Activated naive CD4-positive, alpha-beta T cell treated with anti-CD3 and anti-CD28 coated beads for 36 hours (primary cell): ENCODE measurements at places on chromosomes 2 and 18.

DNA sequence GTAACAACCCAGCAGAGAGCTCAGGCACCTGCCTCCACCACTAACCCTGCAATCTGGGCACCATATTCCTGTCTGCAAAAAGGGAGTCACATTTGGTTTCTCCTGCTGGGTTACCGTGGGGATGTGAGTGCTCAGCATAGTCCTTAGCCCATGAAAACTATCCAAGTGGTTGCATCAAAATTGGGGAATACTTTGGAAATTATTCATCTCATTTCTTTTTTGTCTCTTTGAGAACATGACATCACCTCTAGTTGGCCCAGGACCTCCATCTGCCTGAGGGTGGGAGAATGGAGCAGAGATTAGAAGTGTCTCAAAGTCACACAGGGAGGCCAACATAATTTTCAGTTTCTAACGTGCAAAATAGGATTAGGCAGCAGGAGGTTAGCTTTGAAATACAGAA, 19.3 kb upstream of the SPP2 start:
- no peak for DNase-seq

GRCh38 chr18:10128921-10129501, 215.2 kb downstream of the VAPA start:
- DNase-seq, result no peak

- DNase-seq, result no peak
These were observed 72.0 kb upstream of the AFF3 start for GRCh38 chr2:100214265-100214971.

- DNase-seq, result no peak
These were observed 475.6 kb upstream of the ZEB2 start for GRCh38 chr2:144995482-144995881.

DNA sequence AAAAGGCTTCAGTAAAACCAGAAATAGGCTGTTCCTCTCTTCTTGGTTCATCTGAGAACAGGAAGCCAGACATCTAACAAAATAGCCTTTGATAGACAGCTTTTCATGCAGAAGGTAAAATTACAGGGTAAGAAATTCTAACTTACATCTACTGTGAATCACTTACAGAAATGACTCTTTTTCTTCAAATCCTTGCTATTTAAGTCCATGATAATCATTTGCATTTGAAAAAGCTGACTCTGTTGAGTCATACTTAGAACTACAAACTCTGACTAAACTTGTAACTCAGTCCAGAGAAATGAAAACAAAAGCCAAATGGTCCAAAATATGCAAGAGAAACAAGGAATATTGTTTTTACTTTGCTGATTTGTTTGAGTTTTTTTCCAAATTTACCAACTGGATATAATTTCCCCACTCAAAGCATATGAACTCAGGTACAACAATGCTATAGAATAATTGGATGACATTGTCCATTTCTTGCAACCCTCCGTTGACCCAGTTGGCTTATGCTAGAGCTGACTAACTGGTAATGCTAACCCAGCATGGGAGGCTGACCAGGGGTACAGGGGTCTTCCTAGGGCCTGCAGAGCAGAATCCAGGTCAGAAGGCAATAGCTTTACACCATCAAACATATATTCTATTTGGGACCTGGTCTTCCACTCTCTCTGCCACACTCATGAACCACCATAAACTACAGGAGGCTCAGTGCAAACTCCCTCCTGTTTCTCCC, 18.8 kb upstream of the MREG start:
- no peak for DNase-seq

DNA sequence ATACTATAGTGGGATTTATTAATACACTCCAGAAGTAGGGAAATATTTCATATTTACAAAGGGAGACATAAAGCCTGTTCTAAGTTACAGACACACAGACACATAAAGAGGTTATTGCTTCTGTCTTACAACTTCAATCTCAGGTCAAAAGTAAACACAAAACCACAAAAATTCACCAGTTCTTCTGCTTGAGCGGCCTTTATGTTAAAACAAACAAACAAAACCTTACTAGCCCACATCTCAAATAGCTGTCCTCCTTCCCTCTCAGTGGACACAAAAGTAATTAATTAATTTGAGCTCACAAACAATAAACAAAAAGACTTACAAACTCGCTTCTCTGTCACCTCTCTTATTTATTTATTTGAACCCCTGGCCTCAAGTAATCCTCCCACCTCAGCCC, 1.5 kb upstream of the ASNSD1 start:
- no peak for DNase-seq

- no peak for DNase-seq
These were observed 21.2 kb downstream of the E2F6 start for GRCh38 chr2:11444737-11445136.

DNA sequence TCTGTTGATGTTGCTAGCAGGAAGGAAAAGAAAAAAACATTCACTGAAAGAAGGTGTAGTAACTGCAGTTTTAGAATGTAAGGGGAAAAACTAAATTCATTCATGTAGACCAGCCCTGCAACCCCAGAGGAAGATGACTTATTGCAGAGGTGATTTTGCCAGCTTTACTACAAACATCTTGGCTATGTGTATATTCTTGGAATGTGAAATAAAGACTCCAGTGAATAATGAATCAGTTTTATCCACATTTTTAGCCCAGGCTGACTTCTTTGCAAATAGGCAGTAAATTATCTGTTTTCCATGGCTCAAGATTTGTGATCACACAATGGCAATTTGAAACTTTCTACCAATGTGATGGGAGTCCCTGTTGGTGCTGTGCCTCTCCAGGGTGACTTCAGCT, 206.1 kb upstream of the SETBP1 start:
- no peak for DNase-seq

GRCh38 chr18:44453505-44453904, 227.2 kb upstream of the SETBP1 start:
- no peak for DNase-seq

GRCh38 chr18:48882379-48882778, 68.4 kb downstream of the SMAD7 start:
- DNase-seq, result no peak

- DNase-seq, result no peak
These were observed 559 bp downstream of the TMEM37 start for GRCh38 chr2:119431976-119432850.

DNA sequence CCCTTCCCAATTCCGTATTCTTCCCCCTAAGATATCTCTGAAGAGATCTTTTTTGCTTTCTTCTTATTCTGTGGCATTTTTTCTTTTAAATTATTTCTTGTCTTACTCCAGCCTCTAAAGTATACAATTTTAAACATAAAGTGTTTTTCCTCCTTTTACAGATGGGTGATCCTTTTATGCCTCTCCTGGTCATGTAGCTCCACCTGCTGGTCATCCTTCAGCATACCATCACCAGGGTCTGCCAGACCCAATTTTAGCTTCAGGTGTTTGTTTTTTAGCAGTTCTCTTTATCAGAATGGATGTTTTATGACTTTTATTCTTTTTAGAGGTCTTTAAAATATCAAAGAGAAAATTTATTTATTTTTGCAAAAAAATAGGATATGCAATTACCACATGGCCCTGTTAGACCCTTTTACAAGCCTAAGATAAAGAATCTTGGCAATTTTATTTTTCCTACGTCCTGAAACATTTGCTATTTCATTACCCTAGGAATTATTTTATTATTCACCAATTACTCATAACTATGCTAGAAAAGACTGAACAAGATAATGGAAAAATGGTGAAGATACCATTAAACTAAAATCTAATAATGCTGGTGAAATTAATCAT, 55.5 kb downstream of the PIGN start:
- peak; percentile 81 for DNase-seq

GRCh38 chr18:9673296-9674251, 34.5 kb upstream of the RAB31 start:
- peak; percentile 42 for DNase-seq

GRCh38 chr2:214560176-214560575, 149.3 kb downstream of the VWC2L start:
- no peak for DNase-seq

DNA sequence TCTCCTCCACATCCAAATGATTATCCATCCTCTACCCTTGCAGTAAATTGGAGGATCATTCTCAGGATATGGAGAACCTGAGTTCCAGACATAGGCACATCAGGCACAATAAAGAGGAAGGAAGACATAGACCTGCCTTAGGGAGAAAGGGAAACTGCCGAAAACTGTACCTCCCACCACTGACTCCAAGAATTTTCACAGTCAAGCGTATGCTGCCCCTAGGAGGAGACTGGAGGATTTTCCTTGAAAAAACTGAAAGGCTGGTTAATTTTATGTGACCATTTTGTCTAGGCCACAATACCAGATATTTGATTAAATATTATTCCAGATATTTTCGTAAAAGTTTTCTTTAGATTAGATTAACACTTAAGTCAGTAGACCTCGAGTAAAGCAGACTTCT, 638.5 kb upstream of the PKDCC start:
- no peak for DNase-seq

- no peak for DNase-seq
These were observed 27.1 kb downstream of the HDLBP start for GRCh38 chr2:241288324-241288888.

DNA sequence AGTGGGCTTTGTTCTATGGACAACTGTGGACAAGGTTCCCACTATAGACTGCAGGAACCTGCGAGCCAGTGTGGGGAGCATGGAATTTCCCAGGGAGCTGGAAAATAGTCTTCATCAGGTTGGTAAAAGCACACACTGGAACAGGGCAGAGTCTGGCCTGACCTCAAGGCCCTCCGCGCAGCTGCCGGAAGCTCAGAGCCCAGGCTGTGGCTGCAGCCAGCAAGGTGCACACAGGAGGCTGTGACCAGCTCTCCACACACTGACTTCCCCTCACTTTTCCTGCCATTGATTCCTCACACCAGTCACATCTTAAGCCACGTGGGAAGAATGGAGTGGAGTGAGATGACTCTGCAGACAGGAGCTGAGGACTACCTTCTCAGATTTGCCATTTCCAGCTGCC, 19.1 kb downstream of the MAL start:
- no peak for DNase-seq

DNA sequence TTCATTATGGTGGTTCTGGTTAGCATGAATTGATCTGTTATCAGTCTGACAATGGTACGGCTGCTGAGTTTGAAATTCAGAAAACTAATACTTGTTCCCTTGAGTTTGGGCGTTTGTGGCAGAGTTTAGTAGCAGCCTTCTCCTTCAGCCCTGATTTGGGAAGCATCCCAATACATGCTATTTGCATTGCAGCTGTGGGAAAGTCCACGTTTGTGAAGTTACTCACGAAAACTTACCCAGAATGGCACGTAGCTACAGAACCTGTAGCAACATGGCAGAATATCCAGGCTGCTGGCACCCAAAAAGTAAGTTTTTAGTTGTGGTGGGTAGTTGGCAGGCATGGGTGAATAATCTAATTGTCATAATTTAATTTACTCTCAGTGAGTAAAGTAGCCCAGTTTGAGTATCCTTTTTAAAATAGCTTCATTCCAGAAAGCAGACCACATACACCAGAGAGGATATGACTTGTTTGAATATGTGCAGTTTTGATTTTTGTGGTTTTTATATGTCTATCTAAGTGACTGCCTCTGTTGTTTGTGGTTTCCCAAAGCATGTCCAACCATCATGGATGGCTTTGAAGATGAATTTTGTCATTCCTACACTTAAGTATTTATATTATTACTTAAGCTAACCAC, 12.2 kb downstream of the DGUOK start:
- peak; percentile 42 for DNase-seq

DNA sequence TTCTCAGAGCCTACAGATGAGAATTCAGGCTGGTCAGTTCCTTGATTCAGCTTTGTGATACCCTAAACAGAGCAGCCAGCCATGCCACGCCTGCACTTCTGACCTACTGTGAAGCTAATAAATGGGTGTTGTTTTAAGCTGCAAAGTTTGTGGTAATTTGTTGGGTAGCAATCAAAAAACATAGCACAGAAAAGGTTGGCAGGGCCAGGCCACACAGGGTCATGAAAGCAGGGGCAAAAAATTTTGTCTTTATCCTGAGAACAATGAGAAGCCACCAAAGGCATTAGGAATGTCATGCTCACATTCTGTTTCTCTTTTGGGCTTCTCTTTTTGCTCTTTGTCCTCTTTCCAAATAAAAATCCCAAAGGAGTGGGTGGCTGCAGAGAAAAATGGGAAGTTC, 385.9 kb downstream of the TXNL1 start:
- DNase-seq, result no peak

DNA sequence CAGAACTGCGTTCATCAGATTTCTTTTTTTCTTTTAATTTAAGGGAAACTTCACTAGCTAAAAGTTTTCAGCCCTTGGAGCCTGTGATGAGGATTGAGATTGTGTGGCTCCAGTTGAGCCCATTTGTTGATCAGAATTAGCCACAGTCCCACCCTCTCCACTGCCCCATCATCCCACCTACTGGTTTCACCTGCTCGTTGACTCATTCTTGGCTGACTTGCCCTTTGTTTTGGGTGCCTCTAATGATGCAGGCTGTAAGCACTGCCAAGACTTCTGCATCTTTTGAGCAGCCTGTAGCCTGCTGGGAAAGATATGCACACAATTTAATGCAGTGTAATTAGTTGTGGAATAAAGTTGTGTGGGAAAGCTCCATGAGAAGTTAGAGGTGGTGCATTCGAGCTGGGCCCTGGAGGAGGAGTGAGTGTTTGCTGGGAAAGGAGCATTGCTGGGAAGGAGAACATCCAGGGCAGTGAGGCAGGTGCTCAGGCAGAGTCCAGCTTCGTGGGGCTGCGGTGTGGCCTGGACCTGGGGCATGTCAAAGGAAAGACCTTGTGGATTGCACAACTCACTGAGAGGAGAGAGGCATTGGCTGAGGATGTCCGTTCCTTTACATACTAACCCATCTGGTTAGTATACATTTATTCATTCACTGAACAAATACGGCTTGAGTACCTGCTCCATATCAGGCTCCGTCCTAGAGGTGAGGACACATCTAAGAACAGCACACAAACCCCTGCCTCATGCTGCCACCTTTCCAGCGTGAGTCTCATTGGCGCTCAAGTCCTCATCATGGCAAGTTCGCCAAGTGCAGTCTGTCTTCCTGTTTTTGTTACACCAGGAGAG, 18.2 kb downstream of the ASPRV1 start:
- DNase-seq, result no peak

DNA sequence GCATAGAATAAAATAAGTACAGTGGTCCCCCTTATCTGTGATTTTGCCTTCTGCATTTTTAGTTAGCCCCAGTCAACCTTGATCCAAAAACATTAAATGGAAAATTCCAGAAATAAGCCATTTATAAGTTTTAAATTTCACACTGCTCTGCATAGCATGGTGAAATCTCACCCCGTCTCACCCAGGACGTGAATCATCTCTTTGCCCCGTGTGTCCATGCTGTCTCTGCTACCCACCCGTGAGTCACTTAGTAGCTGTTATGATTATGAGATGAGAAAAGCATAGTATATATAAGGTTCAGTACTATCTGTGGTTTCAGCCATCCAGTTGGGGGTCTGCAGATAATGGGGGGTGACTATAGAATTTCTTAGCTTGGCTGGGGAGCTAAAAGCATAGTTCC, 67.3 kb downstream of the RHBDD1 start:
- DNase-seq, result peak; percentile 46

DNA sequence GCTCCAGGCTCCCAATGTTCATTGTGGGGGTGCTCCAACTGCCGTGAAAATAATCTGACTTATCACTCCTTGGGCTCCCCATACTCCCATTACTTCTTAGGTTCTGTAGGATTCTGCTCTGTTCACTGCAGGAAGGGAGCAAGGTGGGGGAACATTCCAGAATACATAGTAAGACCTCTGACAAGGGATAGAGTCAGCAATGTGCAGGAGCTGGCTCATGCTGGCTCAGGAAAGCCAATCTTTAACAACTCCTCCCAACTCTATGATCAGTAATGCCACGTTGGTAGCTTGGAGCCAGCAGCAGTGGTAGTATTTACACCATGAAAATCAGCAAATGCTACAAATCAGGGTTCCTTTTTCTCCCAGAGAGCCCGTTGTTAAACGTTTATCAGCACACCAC, 44.4 kb downstream of the FECH start:
- no peak for DNase-seq

- no peak for DNase-seq
These were observed 108.7 kb downstream of the EN1 start for GRCh38 chr2:118738524-118739308.

- peak; percentile 42 for DNase-seq
These were observed 2.7 kb downstream of the COLEC11 start for GRCh38 chr2:3597567-3597966.
